ENCODE measurements at places on chromosomes 3 and 15.
A peak's percentile ranks its signal among the peaks of the same experiment; 100 is the strongest.

DNA sequence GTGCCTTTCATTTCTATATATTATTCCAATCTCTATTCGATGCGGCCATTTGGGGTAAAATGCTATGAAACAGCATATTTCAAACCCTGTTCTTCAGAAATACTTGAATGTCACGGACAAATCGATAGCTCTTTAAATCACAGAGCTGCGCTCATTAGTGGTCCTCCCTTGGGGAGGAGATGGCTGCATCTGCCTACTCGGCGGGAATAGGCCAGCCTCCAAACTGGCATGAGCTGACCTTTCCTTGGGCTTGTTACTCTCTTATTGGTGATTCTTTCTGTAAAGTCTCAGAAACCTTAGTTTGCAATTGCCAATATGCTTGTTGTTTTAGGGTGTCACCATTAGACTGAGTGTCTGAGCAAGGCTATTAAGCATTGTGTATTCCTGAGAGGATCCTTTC lies 120.9 kb downstream of the BDH1 start:
- DNase-seq, result no peak

DNA sequence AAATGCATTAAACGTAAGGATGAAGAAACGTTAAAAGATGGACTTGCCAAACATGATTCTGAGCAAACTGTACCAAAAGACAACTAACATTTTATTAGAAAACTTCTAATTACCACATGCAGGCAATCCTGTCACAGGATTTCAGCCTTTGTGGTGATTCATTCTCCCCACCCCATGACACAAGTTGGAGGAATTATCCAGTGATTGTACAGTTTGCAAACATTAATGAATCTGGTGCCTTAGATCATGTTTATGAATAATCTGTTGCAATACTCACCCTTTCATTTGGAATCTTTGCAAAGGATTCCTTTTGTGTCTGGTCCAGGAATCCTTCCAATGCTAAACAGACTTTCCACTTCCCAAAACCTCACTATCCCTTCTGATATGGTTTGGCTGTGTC lies 23.3 kb upstream of the ERC2 start:
- DNase-seq, result no peak

GRCh38 chr3:17798000-17798399 lies 55.6 kb upstream of the TBC1D5 start:
- DNase-seq, result no peak

GRCh38 chr3:36677331-36678007 lies 86.9 kb downstream of the DCLK3 start:
- peak; percentile 98 for DNase-seq

GRCh38 chr3:36297195-36297594 lies 83.1 kb upstream of the STAC start:
- DNase-seq, result no peak

DNA sequence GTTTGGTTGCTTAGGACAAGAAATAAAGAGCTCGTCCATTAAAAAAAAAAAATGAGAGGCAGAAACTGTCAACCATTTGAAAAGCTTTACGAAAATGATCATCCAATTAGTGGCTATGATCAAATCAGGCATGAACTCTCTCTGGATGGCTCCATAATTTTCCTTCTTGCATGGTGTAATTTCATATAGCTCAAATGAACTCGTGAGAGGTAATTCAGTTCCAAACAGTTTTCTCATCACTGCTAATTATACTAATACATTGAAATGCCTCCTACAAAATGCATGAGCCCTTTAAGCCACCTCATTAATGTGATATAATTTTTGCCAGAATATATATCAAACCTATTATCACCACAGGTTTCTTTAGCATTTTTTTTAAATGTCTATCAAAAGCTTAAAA lies 239.5 kb upstream of the MEIS2 start:
- no peak for DNase-seq

- no peak for DNase-seq
These were observed 8.6 kb downstream of the VPS18 start for GRCh38 chr15:40902605-40903561.

GRCh38 chr3:187368251-187369088 lies at the start of gene RTP4:
Gene RTP4, plus strand, starts transcription at chr3:187368385. Its CDS starts 57 bp downstream, at chr3:187368442.
- peak; percentile 34 for DNase-seq

DNA sequence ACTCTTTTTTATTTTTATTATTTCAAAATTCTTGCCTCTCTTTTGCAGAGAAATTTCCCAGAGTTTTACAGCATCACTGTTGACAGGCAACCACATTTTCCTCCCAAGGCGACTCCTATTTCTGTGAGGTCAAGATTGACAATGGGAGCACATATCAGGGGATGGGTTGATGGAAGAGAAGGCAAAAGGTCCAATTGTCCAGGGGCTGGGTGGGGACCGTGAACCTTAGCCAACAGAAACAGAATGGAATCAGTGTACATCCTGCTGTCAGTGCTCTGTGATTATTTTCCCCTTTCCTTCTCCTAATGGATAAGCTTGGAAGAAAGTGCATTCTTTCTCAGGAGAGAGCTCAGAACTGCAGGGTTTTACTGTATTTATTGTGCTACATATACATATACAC lies 42.4 kb downstream of the CNTN6 start:
- no peak for DNase-seq

- DNase-seq, result no peak
These were observed 62.0 kb upstream of the KLF13 start for GRCh38 chr15:31264559-31265089.

GRCh38 chr3:38528457-38528856 lies 32.3 kb downstream of the EXOG start:
- DNase-seq, result no peak

- peak; percentile 78 for DNase-seq
These were observed 23.1 kb downstream of the EPM2AIP1 start for GRCh38 chr3:36969540-36970432.

- DNase-seq, result peak; percentile 83
These were observed 130.9 kb downstream of the PGPEP1L start for GRCh38 chr15:98876451-98877369.

DNA sequence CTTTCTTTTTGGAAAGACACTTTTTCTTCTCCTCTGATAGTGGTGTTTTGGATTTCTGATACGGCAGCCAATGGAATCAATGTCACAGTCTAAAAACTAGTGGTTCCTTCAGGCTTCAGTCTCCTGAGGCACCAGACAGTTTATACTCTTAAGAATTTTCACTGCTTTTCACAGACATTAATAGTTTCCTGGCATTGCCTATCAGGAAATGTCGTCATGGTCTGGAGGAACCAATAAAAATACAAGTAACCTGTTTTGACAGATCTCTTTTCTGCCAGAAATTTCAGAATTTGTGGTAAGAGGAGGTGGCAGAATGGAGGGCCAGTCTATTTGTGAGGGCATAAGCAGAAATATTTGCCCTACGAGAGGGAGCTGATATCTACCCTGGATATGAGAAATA lies 44.8 kb downstream of the FILIP1L start:
- DNase-seq, result peak; percentile 46

DNA sequence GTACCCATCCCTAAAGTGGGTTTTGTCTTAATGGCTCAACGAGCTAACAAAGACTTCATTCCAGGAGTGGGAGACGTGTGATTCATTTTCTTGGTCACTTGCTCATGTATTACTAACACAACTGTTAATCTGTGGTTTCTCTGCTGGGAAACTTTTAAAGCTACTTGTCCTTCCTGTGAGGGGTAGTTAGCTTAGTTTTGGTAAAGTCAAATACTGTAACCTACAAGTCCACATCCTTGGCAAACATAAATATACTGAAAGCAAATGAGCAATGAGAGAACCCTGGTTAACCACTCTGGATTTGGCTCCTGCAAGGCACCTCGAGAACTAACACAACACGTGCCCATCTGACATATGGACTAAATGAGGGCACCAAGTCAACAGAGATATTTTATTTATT lies 19.9 kb downstream of the NOX5 start:
- DNase-seq, result peak; percentile 89

- DNase-seq, result no peak
These were observed 465.9 kb upstream of the DPPA4 start for GRCh38 chr3:109803274-109803673.

- DNase-seq, result no peak
These were observed 574.8 kb downstream of the CADM2 start for GRCh38 chr3:85533586-85533985.

DNA sequence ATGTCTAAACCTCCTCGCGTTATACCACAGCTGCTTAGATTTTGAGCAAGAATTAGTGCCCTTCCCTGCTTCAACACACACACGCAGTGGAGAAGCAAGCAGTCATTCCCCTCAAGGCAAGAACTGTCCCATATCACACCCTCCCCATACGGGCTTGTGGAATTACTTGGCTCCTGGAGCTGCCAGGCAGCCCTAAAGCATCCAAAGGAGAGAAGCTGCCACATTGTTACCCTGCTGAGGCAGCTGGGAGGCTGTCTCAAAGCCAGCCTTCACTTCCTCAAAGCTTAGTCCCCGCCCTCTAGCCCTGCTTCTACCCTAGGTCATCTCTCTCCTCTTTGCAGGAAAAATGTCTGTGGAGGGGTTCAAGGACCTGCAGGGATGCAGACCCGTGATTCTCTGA lies 153.4 kb downstream of the RORA start:
- DNase-seq, result no peak

- no peak for DNase-seq
These were observed 152.7 kb upstream of the TSC22D2 start for GRCh38 chr3:150255413-150255812.

- peak; percentile 50 for DNase-seq
These were observed at the start of gene ARNT2 for GRCh38 chr15:80404057-80404760. Gene ARNT2, plus strand, starts transcription at chr15:80404382. Its CDS starts 134 bp downstream, at chr15:80404516.

DNA sequence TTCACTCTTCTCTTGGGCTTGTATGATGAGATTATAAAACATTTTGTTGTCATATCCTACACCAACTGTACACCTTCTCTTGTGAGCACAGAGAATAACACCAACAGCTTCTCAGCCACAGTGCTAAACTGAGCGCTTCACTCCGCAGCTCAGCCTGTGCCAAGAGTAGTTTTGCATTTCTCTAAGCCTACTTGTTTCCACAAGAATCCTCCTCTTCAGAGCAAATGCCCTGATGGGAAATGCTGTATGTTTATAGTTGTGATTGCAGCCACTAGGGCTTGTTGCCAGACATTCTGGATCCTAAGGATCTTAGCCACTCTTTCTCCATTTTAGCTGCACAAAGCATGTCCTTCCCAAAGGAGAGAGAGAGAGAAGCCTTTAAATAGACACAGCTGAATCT lies 138.8 kb upstream of the PLXND1 start:
- peak; percentile 49 for DNase-seq

- no peak for DNase-seq
These were observed 58.8 kb downstream of the TUBGCP4 start for GRCh38 chr15:43429687-43430086.

DNA sequence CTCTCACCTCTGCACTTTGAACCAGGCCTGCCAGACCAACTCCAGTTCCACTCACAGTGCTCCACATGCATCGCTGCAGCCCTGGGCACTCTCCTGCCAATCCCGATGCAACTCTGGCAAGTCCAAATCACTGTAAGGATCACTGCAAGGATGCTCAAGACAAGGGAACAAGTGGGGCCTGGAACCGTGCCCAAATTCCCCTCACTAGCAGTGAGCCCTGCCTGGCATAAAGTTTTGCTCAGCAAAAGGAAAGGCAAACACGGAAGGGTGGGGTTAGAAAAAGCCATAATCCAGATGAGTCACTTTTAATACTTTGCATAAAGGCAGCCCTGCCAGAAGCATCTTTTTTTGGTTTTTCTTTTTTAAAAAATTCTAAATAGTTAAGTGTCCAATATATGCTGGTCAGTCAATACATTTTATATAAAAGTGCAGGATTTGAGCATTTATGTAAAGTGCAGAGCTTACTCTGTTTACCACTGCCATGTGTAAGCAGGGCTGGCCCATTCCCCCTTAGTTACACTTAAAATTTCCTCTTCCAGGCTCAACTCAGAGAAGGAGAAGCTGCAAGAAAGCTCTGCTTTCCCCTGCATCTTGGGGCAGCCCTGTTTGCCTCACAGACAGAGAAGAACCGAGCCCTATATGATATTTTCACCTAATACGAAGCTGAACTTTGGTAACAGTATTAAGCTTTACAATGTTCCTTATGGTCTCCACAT lies 102.2 kb downstream of the CD47 start:
- DNase-seq, result peak; percentile 62

DNA sequence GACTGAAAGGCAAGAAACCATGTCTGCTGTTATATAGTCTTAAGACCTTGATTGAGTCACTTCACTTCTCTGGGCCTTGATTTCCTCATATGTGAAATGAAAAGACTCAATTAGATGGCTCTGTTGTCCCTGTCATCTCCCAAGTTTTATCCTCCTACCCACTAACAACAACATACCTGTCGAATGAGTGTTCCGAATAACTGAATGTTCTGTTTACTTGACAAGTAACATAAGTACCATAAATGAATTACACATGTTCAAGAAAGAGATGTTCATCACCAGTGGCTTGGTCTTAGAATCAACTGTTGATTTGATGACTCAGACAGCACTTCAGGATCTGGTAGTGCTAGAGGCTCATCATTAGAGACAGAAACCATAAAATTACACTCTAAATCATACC lies 311.7 kb downstream of the VPS13C start:
- peak; percentile 7 for DNase-seq

- DNase-seq, result no peak
These were observed 286.4 kb upstream of the BCHE start for GRCh38 chr3:166123576-166123975.

DNA sequence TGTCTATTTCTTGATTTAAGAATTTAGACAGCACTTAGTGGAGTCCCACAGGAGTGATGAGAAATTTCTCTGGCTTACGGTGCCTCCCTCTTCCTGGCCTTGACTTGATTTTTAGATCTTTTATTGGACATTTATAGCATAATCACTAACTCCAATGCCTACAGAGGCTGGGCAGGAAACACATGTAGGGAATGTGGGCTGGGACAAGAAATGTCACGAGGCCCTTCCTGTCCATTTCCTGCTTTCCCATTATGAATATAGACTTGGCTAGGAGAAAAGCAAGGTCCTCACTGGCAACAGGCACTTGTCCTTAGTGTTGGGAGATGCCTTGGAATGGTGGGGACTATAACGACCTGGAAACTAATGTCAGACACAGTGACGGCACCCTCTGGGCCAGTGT lies 100.3 kb downstream of the MYLK start:
- peak; percentile 51 for DNase-seq

GRCh38 chr15:39438799-39439592 lies 141.9 kb upstream of the THBS1 start:
- DNase-seq, result no peak

GRCh38 chr15:25250906-25251622 lies 187.8 kb downstream of the UBE3A start:
- DNase-seq, result no peak

DNA sequence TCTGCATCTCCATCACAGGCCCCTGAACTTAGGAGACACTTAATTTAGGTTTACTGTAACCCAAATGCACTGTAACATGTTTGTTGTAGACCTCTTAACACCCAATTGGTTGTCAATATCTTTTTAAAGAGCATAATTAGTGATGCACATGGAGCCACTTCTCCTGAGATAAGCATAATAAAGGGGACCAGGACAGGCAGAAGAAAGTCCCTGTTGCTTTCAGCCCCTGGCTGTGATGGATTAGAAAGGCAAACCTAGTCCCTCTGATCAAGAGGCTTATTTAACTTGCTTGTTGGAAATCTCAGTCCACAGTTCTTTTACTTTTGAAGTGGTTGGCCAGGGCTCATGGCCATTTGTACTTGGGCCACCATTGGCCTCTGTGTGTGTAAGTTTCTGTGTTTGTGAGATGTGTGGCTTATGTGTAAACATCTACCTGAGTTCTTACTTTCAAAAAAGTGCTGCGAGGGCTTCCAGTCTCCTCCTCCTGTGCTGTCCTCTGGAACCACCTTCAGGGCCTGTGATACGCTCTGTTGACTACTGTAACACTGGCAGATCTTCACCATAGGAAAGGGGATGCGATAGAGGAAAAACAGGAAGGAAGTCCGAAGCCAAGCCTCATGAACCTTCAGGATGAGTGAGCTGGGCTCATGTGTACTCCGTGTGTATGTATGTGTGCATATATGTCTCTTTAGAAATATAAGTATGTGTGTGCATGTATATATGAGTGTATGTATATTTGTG lies 136.2 kb downstream of the EPHB1 start:
- DNase-seq, result no peak

GRCh38 chr3:71955240-71956068 lies 170.5 kb upstream of the PROK2 start:
- peak; percentile 88 for DNase-seq

Measured in EH (cell line).